ENCODE measurements at places on chromosomes 2 and 18.

- DNase-seq: no peak
Observed at GRCh38 chr18:58337686-58338085, 291.2 kb downstream of the ALPK2 start.

- no peak for DNase-seq
Observed at GRCh38 chr18:67634631-67635338, 118.3 kb upstream of the DSEL start.

DNA sequence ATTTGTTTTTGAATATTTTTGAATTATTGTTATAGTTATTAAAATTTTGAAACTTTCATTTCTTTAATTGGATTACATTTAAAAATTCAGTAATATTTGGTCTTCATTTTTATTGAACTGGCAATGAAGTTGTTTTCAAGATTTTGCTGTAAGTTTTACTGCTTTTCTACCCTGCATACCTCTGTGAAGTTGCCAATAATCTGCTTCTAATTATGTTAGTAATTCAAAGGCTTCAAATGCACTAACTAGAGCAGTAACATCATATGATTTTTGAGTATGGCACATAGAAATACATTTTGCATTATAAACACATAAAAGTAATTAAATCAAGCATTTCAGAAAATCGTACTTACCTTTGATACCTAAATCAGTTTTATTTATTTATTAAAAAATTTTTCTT is 40.3 kb upstream of the FAM171B start:
- no peak for DNase-seq

- no peak for DNase-seq
Observed at GRCh38 chr2:190415251-190415650, 7.1 kb downstream of the MFSD6 start.

DNA sequence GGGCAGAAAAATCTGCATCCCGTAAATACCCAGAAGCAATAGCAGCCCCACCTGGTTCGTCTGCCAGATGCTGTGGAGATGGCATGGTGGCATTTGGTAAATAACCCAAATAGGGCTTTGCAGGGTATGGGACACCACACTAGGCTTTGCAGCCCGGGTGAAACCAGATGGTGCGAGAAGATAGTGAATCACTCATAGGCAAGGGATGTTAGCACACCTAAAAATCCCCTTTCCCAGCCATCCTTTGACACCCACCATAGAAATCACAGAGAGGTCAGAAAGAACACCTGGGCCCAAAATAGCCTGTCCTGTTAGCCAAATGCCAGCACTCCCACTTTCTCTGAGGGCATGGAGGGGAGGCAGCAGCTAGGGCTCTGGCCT is 47.6 kb downstream of the BCL11A start:
- no peak for DNase-seq

- no peak for DNase-seq
Observed at GRCh38 chr2:36480636-36481035, 117.3 kb downstream of the FEZ2 start.

GRCh38 chr2:15260196-15260595 is 300.9 kb downstream of the NBAS start:
- DNase-seq: no peak
